Progenitor cell of endocrine pancreas (in vitro differentiated cells): ENCODE measurements at places on chromosomes 11 and 22.

GRCh38 chr11:5240056-5240455 is 5.8 kb upstream of the HBD start:
- H3K36me3 ChIP-seq: no peaks in the 10 kb centered on the region
- no peaks in the 10 kb centered on the region for H3K27me3 ChIP-seq
- DNase-seq: no peak
- no peak overlapping the region for H3K27ac ChIP-seq
- no peak overlapping the region for H3K4me3 ChIP-seq

DNA sequence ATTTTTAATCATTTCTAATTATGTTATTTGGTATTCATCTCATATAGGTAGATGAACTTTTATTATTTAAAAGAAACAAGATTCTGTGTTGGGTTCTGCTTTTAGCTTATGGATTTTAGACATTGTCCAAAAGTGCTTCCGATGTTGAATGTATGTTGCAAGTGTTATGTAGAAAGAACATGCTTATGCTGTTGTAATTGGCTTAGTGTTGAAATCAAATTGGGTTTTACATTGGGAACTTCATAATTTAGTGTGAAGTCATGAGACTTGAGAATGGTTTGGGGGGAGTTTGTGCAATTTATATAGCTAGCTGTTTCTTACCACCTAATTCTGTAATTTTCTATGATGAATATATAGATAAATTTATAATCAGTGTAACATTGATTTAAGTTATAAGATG is 3.6 kb downstream of the MTMR3 start:
- H3K4me1 ChIP-seq: peaks cover 7% of the 10 kb centered on the region
- no peak for DNase-seq
- H3K27ac ChIP-seq: no peak overlapping the region
- no peak overlapping the region for H3K4me3 ChIP-seq
- H3K36me3 ChIP-seq: no peaks in the 10 kb centered on the region

GRCh38 chr11:11640996-11641395 is 19.2 kb upstream of the GALNT18 start:
- no peak for DNase-seq
- no peaks in the 10 kb centered on the region for H3K36me3 ChIP-seq
- H3K4me1 ChIP-seq: no peaks in the 10 kb centered on the region
- H3K27me3 ChIP-seq: peaks cover 9% of the 10 kb centered on the region
- no peak overlapping the region for H3K4me3 ChIP-seq
- no peak overlapping the region for H3K27ac ChIP-seq

- H3K4me3 ChIP-seq: no peak overlapping the region
- H3K36me3 ChIP-seq: no peaks in the 10 kb centered on the region
- H3K4me1 ChIP-seq: no peaks in the 10 kb centered on the region
- no peak overlapping the region for H3K27ac ChIP-seq
These were observed 2193.4 kb upstream of the RAG2 start for GRCh38 chr11:38791346-38791961.

- no peak overlapping the region for H3K27ac ChIP-seq
- no peak for DNase-seq
- no peaks in the 10 kb centered on the region for H3K4me1 ChIP-seq
- no peak overlapping the region for H3K4me3 ChIP-seq
These were observed 4.1 kb upstream of the PC start for GRCh38 chr11:66962247-66962646.

DNA sequence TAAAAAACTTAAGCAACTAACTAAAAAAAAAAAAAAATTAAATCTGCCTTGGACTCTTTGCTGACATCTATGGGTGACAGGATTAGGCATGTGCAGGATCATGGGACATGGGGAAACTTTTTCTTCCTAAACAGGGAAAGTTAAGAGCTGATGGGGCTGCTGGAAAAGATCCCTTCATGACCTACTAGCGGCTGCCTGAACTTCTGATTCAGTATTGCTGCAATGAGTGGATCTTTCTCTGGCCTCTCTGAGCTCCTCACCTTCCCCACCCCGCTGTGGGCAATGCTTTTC is 25.0 kb downstream of the OR5A2 start:
- H3K4me3 ChIP-seq: no peak overlapping the region
- DNase-seq: no peak
- no peaks in the 10 kb centered on the region for H3K27me3 ChIP-seq
- H3K4me1 ChIP-seq: no peaks in the 10 kb centered on the region
- no peak overlapping the region for H3K27ac ChIP-seq

DNA sequence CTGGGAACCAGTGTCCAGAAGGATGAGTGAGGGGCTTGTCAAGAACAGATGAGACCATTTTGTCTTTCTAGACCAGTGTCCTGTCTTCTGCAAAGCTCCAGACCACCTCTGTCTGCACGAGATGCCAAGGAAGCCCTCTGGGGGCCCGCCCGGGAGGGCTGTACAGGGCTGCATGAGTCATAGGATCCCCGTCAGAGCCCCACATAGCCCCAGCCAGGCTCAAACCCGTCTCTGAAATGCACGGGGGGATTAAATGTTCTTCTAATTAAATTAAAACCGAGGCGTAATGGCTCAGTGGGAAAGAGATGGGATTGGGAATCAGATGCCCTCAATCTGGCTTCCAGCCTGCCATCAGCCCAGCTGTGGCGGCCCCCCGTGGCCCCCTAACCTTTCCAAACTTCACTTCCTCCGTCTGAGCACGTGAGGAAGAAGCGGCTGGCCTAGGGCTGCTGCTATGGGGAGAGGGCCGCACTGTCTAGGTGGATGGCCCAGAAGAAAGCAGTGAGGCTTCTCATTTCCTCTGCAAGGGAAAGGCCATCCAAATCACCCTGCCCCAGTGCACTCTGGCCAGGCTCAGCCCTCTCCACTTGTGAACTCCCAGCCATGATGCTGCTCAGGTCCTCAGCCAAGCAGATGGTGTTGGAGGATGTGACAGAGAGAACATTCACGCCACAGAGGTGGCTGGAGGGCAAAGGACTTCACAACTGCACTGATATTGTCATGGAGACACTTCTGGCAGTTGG is 32.8 kb downstream of the KCNQ1OT1 start:
- H3K27ac ChIP-seq: no peak overlapping the region
- peaks cover 34% of the 10 kb centered on the region for H3K36me3 ChIP-seq
- H3K27me3 ChIP-seq: no peaks in the 10 kb centered on the region
- peaks cover 20% of the 10 kb centered on the region for H3K4me1 ChIP-seq

GRCh38 chr22:46560696-46561295 is 23.4 kb upstream of the CELSR1 start:
- H3K27ac ChIP-seq: no peak overlapping the region
- H3K4me3 ChIP-seq: no peak overlapping the region
- DNase-seq: no peak
- H3K27me3 ChIP-seq: peaks cover 7% of the 10 kb centered on the region
- no peaks in the 10 kb centered on the region for H3K36me3 ChIP-seq

DNA sequence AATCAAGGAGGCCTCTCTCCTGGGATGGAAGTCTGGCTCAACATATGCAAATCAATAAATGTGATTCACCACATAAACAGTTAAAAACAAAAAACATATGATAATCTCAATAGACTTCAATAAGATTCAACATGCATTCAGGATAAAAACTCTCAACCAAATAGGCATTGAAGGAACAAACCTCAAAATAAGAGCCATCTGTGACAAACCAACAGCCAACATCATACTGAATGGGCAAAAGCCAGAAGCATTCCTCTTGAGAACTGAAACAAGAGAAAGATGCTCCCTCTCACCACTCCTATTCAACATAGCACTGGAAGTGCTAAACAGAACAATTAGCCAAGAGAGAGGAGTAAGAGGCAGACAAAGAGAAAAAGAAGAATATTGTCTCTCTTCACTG is 54.0 kb upstream of the SEZ6L start:
- H3K36me3 ChIP-seq: no peaks in the 10 kb centered on the region
- no peak for DNase-seq
- no peak overlapping the region for H3K4me3 ChIP-seq
- peaks cover 3% of the 10 kb centered on the region for H3K27me3 ChIP-seq
- no peak overlapping the region for H3K27ac ChIP-seq

- H3K36me3 ChIP-seq: no peaks in the 10 kb centered on the region
- peak; percentile 81 for DNase-seq
- H3K27ac ChIP-seq: no peak overlapping the region
- peaks cover 45% of the 10 kb centered on the region for H3K27me3 ChIP-seq
- H3K4me1 ChIP-seq: peaks cover 23% of the 10 kb centered on the region
These were observed 6.3 kb upstream of the KDELR3 start for GRCh38 chr22:38461414-38462081.
